ENCODE measurements at places on chromosomes 11 and 22.

DNA sequence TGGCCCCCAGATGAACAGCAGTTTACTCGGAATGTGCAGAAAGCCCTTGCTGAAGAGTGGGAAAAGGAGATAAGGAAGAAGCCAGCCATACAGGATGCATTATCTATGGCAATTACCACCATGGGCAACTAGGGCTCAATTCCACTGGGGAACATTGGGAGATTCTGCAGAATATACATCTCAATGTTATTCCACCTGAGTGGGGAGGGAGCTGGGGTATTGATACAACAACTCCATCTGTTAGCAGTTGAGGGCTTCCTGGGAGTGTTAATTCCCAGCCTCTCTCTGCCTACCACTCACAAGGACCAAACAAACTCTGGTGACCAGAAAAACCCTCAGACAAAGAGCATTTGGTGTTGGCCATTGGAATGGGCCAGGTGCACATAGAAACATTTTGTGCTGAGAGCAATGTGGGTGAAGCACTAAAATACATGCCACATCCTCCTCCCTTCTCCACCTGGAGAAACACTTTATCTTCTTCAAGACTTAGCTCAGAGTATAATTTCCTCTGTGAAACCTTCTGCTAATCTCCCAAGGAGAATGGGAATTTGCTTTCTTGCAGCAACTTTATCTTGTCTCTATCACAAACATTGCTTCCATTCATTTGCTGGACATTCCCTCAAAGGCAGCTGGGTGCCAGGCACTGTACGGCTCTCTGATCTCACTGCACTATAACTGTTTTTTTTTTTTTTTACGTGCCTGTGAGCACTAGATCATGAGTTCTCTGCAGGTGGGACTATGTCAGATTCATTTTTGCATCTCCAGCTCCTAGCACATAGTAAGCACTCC lies 292.2 kb downstream of the MN1 start:
- DNase-seq, result no peak

- no peak for DNase-seq
Measured at GRCh38 chr11:123457187-123457770, 27.2 kb downstream of the GRAMD1B start.

DNA sequence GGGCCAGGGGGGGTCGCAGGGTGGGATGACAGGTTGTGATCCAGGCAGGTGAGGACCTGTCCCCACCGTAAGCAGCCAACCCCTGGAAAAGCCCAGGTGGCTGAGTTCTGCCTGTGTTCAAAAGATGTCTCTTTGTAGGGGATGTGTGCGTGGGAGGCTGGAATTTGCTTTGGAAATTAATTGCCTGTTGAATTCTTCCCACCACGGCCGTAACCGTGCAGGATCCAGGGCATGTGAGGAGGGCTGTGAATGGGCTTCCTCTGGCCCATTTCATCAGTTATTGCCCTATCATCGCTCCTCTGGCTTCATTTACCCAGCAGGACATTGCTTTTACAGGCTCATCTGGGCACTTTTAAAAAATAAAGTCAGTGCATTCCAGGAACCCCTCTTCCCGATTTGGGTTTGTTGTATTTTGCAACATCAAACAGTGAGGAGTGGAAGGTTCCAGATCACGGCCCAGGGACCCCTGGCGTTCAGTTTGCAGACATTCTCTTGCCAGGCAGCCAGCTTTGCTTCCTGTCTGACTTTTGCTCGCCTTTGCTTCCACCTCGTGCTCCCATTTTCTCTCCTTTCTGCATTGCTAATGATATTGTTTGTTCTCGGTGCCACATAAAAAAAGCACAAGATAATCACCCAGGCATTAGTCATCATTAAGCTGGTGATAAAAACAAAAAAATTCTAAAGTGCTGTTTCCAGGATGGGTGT lies 1306.6 kb downstream of the BRD1 start:
- DNase-seq, result no peak

- DNase-seq, result no peak
Measured at GRCh38 chr11:127056338-127056971, 55.9 kb upstream of the KIRREL3 start.

GRCh38 chr11:36165621-36166397 lies 123.4 kb downstream of the COMMD9 start:
- no peak for DNase-seq

GRCh38 chr11:57905439-57905838 lies 118.2 kb upstream of the OR9Q1 start:
- no peak for DNase-seq

DNA sequence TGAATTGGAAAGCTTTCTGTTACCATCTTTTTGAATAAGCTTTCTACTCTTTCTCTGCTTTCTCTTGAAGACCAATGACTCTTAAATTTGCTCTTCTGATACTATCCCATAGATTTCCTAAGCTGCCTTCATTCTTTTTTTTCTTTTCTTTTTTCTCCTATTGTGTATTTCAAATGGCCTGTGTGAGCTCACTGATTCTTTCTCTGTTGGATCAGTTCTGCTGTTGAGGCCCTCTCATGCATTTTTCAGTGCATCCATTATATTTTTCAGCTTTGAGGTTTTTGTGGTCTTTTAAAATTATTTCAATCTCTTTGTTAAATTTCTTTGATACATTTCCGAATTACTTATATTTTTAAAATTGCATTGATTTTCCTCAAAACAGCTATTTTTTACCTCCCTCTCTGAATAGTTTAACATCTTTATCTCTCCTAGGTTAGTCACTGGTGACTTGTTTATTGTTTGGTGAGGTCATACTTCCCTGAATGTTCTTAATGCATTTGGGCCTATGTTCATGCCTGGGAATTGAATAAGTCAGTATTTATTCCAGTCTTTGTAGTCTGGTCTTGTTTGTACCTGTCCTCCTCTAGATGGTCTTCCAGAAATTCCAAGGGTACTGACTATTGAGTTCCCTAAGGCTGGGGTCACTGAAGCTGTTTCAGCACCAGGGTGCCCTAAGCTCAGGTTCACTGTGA lies 110.6 kb upstream of the SERPIND1 start:
- no peak for DNase-seq
